ENCODE measurements at places on chromosomes 5 and 9.

GRCh38 chr5:113340537-113340936 lies 94.3 kb downstream of the TSSK1B start:
- DNase-seq: no peak

GRCh38 chr9:93671020-93671338 lies 94.6 kb downstream of the PHF2 start:
- no peak for DNase-seq

GRCh38 chr5:113520429-113520828 lies 6.9 kb downstream of the YTHDC2 start:
- no peak for DNase-seq

DNA sequence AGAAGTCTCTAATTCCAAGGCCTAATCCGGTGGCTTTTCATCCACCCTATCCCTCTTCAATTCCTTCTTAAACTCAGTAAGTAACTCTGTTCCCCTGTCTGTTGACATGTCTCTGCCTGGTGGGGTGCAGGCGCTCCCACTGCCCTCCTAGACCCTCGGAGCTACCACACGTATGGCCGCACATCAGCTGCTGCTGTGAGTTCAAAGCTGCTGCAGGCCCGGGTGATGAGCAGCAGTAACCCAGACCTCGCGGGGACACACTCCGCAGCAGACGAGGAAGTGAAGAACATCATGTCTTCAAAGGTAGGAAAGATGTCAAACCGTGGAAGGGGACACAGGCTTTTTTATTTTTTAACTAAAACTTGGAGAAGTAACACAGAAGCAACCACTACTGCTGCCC lies 167.7 kb downstream of the DOCK8 start:
- no peak for DNase-seq

GRCh38 chr5:154858972-154859871 lies 795 bp downstream of the CNOT8 start:
- DNase-seq: no peak

DNA sequence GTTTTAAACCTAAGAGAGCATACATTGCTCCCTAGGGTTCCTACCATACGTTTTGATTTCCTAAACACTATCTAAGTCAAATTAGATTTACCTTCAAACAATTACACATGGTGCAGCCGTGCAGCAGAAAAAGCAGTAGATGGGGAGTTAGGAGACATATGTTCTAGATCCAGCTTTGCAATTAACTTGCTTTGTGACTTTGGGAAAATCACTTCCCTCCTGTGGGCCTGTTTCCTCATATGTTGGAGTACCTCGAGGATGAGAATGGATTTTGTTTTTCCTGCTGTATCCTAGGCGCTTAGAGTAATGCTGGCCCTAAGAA lies 711 bp downstream of the MRPL50 start:
- no peak for DNase-seq

DNA sequence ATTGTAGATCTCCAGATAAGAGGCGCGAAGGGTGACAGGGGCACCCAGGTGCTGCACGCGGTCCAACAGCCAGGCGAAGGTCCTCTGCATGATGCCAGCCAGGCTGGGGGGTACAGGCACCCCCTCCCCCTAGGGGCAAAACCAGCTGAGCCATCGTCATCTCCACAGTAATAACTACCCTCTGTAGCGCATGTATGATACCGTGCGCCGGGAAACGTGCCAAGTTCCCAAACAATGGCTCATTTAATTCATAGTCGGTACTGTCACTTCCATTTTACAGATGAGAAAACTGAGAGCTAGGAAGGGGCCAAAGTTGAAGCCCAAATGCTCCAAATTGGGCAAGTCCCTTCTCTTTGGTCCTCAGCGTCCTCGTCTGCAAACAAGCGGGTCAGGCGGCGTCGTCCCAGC lies 1.5 kb downstream of the KIF12 start:
- no peak for DNase-seq

- no peak for DNase-seq
These were observed 50.5 kb downstream of the GALNT10 start for GRCh38 chr5:154241021-154241420.

DNA sequence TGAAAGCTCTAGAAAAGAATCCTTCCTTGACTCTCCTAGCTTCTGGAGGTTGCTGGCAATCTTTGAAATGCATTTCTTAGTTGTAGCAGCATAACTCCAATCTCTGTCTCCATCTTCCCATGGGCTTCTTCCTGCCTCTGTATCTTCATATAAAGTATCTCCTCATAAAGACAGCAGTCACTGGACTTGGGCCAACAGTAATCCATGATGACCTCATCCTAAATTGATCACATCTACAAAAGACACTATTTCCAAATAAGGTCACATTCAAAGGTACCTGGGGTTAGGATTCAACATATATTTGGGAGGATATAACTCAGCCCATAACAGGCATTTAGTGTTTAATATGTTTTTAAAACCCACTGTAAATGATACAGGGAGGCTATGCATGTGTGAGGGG lies 123.3 kb downstream of the MLLT3 start:
- DNase-seq: no peak

DNA sequence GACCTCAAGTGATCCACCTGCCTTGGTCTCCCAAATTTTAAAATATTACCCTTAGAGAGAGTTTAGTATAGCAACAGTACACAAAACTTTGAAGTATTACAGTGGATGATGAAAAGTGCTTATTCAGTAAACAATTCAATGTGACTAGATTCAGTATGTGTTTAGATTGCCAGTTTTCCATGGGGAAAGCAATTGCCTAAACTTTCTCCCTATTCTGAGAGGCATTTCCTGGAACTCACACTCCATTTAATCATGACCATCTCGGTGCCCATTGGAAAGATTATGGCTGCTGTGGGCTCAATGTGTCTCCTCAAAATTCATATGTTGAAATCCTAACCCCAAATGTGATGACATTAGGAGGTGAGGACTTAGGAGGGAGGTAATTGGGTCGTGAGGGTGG lies 38.9 kb upstream of the MYO10 start:
- no peak for DNase-seq

- no peak for DNase-seq
These were observed 41.7 kb upstream of the BARX1 start for GRCh38 chr9:93996863-93997262.

DNA sequence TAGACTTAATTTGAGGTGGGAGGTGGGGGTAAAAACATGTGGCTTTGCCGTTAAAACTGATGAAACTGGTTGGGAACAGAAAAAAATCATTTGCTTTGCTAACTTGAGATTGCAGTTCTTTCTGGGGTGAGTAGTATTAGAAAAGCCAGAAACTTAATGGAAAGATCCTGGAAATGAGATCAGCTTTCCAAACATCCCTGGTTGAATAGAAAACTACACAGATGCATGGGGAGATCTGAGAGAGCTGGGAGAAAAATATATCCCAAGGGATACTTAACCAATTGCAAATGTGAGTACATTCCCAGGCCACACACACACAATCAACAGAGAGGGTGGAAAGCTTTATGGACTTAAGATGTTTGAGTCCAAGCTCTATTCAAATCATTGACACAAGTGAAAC lies 222.3 kb downstream of the YTHDC2 start:
- no peak for DNase-seq

DNA sequence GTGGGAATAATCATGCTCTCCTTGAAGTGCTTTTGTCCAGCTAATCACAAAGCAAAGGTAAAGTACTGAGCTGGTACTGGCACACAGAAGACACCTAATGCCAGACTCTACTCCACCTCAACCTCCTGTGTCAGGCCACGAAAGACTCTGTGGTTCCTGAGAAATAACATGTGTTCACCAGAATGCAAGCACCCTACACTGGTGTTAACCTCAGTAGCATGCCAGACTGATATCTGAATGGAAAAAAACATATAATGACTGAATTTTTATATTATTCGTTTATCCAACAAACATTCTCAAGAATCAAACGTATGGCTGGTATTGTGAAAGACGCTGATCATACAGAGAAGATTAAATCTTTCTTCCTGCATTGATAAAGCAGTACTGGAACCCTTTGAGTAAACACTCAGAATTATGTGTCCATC lies 97.1 kb upstream of the IFNE start:
- DNase-seq: no peak

- no peak for DNase-seq
These were observed 84.3 kb downstream of the ZNF462 start for GRCh38 chr9:106947106-106947900.

DNA sequence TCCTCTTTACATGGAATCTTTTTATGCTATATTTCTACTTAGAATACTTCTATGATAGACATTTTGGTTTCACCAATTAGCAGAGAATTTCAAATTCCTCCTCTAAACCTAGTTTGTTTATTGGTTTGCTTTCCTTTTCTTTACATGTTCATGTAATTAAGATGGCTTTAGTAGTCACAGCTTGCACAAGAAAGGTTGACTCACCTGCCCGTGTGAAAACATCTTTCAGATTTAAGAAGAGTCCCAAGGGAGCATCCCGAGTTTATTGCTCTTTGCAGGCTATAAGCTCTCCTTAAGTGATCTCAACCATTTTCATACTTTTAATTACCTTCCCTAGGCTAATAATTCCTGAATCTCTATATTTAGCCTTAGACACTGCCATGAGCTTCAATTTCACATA lies 28.9 kb downstream of the TYRP1 start:
- DNase-seq: peak; percentile 4

DNA sequence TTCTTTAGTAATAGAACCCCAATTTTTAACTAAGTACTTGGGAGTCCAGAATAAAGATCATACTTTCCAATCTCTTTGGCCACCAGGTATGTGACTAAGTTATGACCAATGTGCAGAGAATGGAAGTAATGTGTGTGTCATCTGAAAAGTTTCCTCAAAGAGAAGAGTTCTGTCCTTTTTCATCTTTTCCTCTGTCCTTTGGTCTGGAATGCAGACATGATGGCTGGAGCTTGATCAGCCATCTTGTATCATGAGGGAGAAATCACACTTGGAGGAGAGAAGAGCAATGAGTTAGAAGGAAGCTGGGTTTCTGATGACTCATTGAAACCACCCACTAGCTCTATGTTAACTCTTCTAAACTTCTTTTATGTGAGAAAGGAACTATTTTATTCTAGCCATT lies 5.5 kb upstream of the CPEB4 start:
- DNase-seq: no peak

DNA sequence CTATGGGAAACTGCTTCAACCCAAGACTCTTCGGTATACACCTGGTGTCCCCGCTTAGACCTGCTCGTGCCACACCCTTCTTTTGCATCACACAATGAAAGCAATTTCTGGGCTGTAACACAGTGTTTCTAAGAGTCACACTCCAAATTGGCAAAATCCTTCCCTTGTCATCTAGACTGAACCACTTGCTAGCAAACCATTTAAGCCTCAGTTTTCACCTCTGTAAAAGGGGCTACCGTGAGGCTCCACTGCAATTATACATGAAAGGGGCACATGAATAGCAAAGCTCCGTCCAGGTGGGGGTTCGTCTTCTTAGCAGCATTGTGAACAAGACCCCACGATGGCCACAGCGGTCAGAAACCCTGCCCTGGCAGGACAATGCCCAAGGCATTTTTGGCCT lies 166.8 kb downstream of the PAX5 start:
- no peak for DNase-seq

GRCh38 chr9:123946101-123946821 lies 16.3 kb upstream of the DENND1A start:
- DNase-seq: no peak

DNA sequence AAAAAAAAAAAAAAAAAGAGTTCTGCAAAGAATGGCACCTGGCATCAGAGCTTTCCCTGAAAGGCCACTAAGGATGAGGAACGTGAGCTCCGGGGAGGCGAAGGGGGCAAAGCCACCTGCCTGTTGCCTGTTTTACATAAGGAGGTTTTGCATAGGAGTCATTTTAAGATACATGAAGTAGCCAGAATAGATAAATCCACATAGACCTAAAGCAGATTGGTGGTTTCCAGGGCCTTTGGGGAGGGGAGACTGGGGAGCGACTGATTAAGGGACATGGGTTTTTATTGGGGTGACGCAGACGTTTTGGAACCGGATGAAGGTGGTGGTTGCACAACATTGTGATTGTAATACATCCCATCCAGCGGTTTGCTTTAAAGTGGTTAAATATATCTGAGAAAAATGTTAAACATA lies 7.1 kb downstream of the NEK6 start:
- DNase-seq: no peak

GRCh38 chr5:176176231-176176630 lies 62.0 kb upstream of the SIMC1 start:
- no peak for DNase-seq

DNA sequence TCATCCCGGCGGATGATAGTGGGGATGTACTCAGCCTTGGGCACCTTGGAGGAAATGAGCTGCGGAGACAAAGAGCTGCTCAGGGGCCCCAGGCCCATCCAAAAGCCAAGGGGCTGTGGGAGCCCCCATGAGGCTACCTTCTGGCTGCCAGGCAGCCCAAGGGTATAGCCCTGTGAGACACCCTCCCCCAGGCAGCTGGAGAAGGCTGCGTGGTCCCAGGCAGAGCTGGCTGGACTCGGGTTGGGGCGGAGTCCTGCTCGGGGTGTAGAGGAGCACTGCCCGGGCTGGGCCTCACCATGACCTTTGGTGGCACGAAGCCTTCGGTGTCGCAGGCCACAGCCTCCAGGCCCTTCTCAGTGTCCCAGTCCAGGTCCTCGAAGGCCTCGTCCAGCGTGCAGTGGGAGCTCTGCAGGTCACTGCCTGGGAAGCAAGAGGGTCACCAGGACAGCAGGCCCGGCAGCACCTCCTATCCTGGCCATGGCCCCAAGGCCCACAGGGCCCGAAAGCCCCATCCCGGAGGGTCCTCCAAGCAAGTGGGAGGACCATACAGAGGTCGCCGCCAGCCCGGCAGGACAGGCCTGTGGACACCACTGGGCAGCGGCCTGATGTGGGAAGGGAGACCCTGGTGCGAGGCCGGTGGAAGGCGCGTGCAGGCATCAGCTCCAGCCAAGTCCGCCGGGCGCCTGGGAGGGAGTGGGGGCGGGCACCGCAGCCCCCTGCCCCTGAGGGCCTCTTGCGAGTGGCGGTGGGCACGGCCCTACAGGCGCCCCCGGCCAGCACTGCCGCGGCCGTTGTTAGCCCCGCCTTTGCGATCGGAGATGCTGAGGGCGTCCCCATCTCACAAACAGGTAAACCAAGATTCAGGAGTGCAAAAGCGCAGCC lies 6.1 kb downstream of the NSMF start:
- no peak for DNase-seq

DNA sequence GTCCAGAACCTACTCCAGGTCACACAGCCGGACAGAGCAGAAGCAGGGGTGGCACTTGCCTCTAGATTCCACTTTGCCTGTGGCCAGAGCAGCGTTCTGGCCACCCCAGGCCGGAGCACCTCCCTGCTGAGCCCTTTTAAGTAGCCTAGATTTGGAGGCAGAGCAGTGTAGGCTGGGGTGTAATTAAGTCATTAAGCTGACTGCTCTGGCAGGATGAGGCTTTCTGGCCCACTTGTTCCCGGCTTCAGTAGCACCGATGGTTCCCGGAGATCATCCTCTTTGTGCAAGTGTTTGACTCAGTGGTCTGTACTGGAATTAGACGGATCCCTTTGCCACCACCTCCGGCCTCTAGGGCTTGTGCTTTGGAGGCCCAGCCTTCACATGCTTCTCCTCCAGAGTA lies 281.9 kb upstream of the ANKRD55 start:
- DNase-seq: no peak

DNA sequence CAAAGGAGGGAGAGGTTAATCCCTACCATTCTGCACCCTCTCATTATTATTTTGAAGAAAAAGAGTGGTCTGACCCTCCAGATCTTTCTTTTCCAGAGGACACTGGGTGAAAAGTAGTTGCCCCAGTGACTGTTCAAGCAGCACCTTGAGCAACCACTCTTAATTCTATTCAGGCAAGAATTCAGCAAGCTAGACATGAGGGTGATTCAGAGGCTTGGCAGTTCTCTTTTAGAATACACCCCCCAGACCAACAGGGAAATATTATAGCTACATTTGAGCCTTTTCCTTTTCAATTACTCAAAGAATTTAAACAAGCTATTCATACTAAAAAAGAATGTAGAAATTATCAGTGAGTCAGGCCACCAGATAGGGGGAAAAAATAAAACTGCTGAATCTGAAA lies 178.3 kb downstream of the MRPS30 start:
- no peak for DNase-seq

- no peak for DNase-seq
These were observed 287.9 kb downstream of the SMARCA2 start for GRCh38 chr9:2303056-2303455.
